ENCODE measurements at places on chromosomes 7 and 10.

DNA sequence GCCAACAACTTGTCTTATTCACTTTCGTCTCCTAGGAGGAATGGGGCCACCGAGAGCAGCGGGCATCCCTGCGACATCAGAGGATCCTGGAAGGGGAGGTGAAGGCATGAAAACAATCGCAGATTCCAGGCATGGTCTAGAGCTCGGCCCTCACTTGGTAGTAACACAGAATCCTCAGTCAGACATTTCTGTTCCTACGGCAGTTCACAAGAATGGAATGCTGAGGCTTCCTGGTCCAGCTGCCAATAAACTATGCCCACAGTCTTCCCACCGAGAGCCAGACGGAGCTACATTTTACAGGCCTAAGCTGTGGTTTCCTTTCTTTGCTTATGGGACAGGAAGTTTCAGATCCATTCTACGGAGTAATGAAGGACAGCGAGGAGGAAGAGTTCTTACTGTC lies 75.8 kb downstream of the OR13A1 start:
- DNase-seq = no peak

- DNase-seq = no peak
Measured at GRCh38 chr10:75042292-75042974, 69.0 kb upstream of the SAMD8 start.

- DNase-seq = no peak
Measured at GRCh38 chr10:47178537-47179290, 121.3 kb upstream of the GDF10 start.

DNA sequence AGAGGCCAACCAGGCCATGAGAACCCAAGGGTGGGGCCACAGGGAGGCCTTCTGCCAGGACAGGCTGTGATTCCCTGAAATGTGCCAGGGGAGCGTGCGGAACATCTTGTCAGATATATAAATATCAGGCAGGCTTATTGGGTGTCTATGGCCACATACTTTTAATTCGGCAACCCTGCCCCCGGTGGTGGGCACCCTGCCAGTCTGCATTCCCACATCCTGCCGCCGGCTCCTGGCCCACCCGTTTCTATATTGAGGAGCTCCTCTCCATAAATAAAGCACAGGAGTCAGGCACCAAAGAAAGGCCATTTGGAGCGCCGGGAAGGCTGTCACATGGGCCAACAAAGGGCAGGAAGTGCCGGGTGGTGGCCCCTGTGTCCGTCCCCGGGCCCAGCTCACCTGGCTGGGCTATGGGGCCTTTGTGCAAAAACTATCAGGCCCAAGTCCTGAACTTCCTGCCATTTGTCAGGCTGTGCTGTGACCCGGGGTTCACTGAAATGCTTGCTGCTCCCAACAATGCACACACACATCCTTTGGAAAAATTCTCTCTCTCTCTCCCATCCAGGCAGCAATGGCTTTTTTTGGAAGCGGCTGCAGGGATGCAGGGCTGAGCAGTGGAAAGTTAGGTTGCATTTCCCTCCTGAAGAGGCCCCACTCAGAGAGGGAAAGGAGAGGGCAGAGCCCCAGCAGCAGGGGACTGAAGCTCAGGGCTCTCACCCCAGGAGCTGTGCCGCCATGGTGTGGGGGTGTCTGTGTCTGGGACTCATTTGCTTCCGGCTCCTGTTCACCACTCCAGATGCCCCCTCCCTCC lies 25.0 kb upstream of the PODXL start:
- DNase-seq = no peak

- no peak for DNase-seq
Measured at GRCh38 chr7:117780832-117781231, 92.4 kb downstream of the CTTNBP2 start.

DNA sequence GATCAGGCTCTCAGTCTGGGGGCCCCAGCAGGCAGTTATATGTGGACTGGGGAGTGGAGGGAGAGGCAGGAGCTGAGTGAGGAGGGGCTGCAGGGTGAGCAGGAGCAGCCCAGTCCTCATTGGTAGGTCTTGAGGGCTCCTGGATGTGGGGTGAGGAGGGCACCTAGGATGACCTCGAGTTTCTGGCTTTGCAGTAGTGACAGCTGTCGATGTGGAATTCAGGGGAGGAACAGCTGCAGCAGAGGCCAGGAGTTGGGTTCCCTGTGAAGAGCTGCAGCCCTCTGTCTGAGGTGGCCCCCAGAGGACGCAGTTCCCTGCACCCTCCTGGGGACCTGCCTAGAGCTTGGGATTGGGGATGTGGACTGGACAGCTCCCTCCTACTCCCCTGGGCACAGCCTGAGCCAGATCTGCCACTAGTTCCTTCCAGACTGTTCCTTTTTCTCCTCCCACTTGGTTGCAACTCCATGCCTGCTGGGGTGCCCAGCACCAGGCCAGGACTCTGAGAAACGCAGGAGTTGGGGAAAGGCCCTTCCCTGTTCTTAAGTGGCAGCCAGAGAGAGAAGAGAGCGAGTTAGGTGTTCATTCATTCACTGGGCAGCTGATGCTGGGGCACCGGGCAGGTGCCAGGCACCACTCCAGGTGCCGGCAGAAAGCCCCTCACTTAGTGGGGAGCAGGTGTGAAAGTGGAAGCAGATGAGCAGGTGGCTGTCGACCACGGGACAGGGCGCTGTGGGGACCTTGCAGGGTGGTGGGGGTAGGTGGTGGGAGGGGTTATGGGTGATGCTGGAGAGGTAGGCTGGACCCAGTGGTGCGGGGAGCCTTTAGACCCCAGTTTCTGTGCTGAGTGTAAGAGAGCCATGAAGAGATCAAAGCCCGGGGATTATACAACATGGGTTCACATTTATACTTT lies 57.9 kb downstream of the PRF1 start:
- no peak for DNase-seq

- no peak for DNase-seq
Measured at GRCh38 chr7:46589286-46589685, 668.2 kb upstream of the IGFBP3 start.

- DNase-seq = no peak
Measured at GRCh38 chr10:19041171-19041570, 7.4 kb upstream of the MALRD1 start.

DNA sequence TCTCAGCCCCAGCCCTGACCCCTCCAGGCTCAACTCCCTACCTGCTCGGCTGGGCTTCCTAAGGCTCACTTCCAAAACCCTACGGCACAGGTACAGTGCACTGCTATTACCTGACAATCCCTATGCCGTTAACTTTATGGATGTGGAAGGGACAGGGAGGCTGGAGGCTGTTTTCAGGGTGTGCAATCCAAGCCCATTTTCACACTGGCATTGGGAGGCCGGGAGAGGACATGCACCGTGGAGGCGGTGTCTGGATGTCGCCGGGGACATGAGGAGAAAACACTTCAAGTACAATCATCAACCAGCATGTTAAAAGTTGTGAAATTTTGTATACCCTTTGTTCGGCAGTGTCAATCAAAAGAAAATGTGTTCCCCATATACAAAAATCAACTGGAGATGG lies 80.1 kb downstream of the MAD1L1 start:
- DNase-seq = no peak

- DNase-seq = no peak
Measured at GRCh38 chr10:27834476-27834875, 88.9 kb upstream of the MKX start.

GRCh38 chr10:15163253-15163828 lies 5.2 kb downstream of the NMT2 start:
- DNase-seq = no peak

GRCh38 chr7:156979711-156980110 lies 30.2 kb downstream of the NOM1 start:
- no peak for DNase-seq

GRCh38 chr7:54596747-54597146 lies 54.6 kb downstream of the VSTM2A start:
- DNase-seq = no peak

DNA sequence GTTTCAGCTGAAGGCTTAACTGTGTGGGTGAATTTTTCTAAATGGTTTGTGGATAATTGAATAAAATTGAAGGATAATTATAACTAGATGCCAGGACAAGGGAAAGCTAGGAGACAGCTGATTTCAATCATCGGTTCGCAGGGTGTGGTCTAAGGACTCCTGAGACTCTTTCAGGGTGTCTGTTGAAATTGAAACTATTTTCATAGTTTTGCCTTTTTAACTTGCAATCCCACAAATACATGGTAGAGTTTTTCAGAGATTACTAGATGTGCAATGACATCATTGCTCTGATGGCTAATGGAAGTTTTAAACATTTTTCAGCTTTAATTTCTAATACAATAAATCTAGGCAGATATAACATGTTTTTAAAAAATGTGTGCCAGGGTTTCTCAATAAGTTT lies 18.5 kb downstream of the TRUB1 start:
- DNase-seq = no peak

DNA sequence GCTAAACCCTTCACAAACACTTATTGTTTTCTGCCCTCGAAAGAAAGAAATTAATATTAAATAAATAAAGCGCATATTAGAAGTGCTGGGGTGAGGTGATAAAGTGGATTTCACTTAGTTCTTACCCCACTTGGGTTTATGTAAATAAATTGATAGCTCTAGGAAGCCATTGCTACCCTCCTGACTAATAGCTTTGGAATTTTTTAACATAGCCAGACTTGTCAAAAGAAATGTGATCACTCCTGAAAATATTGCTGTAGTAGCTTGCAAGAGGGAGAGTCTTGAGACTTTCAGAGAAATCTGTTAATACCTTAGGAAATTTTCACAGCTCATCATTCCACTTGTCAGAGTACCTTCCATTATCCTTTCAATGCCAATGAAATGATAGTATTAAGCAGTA lies 7.6 kb downstream of the ARL5B start:
- DNase-seq = no peak

- DNase-seq = no peak
Measured at GRCh38 chr10:127314797-127315196, 118.4 kb upstream of the INSYN2A start.

- no peak for DNase-seq
Measured at GRCh38 chr10:66834802-66835201, 91.0 kb upstream of the LRRTM3 start.

- no peak for DNase-seq
Measured at GRCh38 chr10:60433684-60434083, 44.0 kb upstream of the ANK3 start.

DNA sequence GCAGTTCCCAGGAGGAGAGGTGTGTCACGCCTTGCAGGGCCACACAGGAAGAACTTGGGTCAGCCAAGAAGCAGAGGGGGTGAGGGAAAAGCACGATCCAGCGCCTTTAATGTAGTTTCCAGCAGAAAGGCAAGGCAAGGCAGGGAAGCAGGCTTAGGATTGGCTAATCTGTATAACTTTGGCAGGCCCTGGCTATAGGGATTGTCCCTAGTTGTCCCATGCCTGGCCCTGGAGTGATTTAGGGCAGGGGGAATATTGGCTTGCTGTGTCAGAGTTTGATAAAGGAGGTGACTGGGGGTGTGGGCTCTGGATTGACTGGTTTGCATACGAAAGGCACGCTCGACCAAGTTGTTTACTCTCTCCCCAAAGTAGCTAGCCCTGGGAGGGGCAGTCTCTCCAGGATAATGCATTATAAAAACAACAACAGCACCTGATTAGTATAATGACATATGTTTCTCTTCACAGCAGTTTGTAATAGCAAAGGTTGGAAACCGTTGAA lies 44.5 kb downstream of the RBM28 start:
- no peak for DNase-seq

- DNase-seq = no peak
Measured at GRCh38 chr10:5445006-5445405, 32.6 kb downstream of the NET1 start.

DNA sequence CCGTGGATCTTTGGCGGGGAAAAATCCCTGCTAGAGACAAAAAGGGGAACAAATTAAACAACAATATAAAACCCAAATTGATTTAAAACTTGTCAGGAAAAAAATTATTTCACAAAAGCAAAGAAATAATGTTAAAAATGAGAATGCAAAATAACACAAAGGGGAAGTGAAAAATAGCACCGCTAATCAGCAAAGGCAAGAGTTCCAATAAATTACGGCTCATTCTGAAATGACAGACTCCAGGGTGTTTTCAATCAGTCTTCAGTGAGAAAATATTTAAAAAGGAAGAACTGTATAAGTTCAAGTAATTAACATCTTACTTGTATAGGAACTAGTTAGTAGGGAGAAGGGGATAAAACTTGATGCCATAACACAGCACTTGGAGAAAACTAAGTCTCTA lies 336.8 kb downstream of the LRRTM3 start:
- no peak for DNase-seq

GRCh38 chr7:45482451-45482850 lies 91.7 kb upstream of the ADCY1 start:
- no peak for DNase-seq

GRCh38 chr7:157674715-157675426 lies 338.1 kb downstream of the DNAJB6 start:
- DNase-seq = no peak

- DNase-seq = no peak
Measured at GRCh38 chr7:134669845-134670373, 23.3 kb downstream of the BPGM start.

DNA sequence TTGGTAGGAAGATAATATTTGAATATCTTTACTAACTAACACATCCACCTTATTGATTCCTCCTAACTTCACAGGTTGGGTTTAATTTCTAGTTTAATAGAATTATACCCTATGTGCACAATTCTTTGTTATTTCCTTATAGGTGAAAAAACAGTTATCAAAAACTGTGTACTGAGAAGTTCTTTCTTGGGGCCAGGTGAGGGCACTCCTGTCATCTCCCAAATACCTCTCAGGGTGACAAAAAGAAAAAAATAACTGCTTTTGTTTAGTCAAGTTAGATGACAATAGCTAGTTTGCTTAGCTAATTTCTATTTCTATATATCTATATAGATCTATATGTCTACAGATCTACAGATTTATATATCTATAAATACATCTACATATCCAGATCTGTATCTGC lies 10.1 kb downstream of the FZD8 start:
- no peak for DNase-seq

DNA sequence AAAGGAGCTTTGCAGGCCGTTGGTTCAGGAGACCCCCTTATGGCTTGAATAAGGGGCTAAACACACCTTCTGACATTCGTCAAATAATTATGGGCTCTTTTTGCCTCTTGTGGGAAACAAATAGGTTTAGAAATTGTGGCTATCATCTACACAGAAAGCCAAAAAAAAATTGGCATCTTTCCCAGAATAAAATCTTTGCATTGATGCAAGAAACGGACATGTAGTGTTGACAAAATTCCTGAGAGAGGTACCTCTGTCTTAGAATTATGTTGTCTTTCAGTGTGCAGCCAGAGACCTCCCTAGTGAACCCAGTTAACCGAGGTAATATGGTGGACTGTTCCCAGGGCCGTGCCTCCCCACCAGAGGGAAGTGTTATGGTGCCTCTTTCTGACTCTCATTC lies 283.9 kb downstream of the SDHAF3 start:
- no peak for DNase-seq

GRCh38 chr7:148286150-148286549 lies 304.4 kb upstream of the C7orf33 start:
- peak; percentile 13 for DNase-seq

DNA sequence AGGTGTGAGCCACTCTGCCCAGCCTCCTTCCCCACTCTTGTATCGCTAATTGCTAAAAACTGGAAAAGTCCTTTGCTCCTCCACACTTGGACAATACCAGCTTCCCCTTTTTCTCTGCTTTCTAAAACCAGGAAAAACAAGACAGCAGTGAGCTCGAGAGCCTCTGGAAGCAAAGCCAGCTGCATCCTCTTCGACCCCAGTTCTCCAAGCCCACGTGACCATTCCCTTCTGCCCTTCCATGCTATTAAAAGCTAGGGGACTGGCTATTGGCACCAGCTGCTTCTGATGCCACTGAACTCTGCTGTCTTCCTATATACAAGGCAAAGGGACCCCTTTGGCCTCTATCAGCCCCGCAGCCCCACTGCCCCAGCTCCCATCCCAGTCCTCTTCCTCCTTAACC lies 92.2 kb downstream of the SPDYE5 start:
- no peak for DNase-seq

All from DMS 273 treated with DMSO at 0.1 percent for 48 hours (cell line).